AG10803 (cell line): ENCODE measurements at places on chromosomes 12 and 14.
A peak's percentile ranks its signal among the peaks of the same experiment; 100 is the strongest.

GRCh38 chr12:57340104-57340503 is 89.1 kb upstream of the STAC3 start:
- peak; percentile 56 for DNase-seq

- no peak for DNase-seq
Observed at GRCh38 chr14:97723819-97724218, 926.6 kb downstream of the VRK1 start.

DNA sequence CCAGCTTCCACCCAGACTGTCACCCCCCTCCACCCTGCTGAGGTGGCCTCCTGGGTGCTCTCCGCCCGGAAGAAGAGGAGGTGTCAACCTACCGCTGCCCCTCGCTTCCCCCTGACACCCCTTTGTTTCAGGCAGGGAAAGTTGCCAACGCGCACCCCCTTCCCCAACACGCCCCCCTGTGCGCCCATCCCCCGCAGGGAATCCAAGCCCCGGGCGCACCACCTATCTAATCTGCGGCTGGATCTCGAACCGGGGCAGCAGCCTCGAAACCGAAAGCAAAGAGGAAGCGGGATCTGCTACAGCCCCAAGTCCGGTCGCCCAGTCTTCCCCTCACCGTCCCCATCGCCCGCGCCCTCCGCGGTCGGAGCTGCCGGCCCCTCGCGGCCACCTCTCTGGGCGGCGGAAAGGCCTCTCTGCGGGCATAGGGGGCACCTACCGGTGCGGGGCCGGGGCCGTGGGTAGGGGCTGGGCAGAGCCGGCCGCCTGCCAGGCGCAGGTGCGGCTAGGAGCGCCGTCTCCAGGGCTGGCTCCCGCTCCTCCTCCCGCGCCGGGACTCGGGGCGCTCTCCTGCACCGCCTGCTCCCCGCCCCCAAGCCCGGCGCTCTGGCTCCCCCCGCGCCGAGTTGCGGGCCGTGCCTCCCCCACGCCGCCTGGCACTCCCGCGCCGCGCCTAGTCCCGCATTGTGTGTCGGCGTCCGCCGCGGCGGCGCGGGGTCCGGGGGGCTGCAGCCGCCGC is 18.3 kb upstream of the PLEKHH1 start:
- DNase-seq: peak; percentile 33

DNA sequence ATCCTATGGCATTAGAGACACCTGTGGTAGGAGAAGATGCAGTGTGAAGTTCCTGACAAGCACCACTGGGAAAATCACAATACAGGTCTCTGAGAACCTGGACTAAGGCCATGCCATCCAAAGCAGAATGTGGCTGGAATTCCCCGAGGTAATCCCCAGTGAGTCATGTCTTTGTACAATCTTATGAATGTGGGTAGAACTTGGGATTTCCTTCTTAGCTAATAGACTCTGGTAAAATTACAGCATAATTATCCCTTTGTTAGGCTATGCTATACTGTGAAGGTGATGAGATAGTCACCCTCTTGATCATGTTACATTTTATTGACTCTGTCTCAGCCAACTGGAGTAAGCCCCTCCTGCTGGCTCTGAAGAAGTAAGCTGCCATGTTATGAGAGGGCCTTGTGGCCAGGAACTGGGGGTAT is 224.3 kb upstream of the DCN start:
- DNase-seq: peak; percentile 1

DNA sequence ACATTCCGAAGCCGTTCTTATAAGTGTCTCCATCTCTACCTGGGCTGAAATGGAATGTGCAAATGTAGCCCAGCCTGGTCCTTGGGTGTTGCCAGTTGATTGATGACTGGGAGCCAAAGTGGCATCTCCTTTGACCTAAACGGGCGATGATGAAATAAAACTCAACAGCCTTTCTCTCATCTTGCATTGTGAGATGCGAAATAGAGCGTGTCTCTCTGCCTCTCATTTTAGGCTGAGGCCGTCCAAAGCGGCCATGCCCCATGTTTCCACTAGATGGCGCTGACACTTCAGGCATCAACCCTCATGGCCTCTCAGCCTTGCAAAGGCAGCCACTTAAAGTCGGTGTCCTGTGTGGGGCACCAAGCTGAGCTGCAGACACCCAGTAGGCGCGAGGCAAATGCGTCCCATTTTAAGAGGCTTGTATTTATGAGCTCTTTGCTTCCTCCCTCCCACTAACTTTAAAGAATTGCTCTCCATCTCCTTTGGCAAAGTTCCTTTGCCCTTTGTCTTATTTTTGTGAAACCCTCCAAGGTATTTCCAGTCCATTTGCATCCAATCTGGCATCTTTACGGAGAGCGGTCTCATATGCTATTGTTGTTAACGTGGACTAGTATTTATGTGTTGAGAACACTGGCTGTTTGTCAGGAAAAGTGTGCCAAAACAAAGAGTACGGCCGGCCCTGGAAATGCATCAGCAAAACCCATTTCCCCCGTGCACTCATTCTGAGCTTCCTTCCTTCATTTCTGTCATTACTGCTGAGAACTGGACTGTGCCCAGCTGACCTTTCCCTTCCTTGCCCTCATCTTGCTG is 25.0 kb downstream of the GPRC5A start:
- DNase-seq: peak; percentile 75

DNA sequence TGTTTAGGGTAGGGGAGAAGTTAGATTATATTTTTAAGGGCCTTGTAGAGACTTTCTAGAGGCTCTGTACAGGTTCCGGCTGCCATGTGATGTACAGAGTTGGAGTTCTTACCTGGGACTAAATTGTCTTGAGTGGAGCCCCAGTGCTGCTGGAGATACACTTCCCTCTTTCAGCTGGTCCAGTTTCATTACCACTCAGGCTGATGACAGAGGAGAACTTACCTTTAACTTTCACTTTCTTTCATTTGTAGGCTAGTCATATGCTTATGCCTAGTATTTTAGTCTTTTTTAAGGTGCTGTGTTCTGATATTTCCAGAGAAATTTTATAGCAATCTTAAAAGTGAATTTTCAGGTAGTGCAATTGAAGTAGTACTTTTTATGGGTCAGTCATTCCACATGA is 117.3 kb downstream of the ERC1 start:
- DNase-seq: no peak

DNA sequence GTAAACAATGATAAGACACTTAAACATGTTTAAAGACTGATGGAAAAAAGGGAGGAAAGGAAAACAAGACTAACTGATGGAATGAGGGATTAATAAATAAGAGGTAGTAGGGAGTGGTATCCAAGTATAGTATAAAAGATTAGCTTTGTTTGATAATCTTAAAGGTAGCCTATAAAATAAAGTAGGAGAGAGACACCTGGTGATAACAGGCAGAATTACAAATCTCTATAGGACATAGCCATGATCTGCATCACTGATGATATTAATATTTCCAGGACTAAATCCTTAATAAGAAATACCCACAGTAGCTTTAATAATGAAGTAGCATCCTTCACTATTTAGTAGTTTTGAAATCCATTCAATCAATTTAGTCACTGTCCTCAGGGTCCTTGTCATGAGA is 30.4 kb downstream of the DLGAP5 start:
- DNase-seq: peak; percentile 41

GRCh38 chr12:18562531-18562930 is 175.3 kb downstream of the PLCZ1 start:
- DNase-seq: no peak

- DNase-seq: peak; percentile 36
Observed at GRCh38 chr14:58638231-58639197, 752 bp downstream of the DACT1 start.
